ENCODE measurements at places on chromosomes 7 and 10.
A peak's percentile ranks its signal among the peaks of the same experiment; 100 is the strongest.

GRCh38 chr10:76547352-76547972 is 1090.1 kb downstream of the KCNMA1 start:
- peak; percentile 1 for DNase-seq

DNA sequence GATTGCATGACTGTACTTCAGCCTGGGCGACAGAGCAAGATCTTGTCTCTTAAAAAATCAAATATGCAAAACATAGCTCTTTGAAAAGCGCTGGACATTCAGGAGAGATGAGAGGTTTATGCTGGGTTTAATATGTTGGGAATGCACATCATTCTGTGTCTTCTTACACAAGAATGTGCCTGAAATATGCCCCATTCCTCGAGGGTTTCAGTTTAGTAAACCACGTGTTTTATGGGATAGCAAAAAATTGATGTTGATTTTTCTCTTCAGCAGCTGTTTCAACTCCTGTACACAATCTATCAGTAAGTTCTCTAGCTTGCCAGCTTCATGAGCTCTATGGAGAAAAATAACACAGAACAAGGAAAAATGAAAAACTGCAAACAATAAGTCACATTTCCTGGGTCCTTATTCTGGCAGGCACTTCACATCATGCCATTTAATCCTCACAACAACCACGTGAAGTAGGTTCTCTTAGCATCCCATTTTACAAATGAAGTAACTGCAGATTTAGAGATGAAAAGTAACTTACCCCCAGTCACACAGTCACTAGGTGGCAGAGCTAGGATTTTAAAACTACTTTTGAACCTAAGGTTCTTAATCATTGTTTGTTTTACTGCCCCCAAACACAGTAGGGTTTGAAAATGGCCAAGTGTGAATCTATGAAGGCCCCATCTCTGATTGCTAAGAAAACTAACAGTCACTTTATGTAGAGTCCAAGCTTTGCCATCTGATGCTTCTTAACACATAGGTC is 423.6 kb downstream of the PHTF2 start:
- no peak for DNase-seq

DNA sequence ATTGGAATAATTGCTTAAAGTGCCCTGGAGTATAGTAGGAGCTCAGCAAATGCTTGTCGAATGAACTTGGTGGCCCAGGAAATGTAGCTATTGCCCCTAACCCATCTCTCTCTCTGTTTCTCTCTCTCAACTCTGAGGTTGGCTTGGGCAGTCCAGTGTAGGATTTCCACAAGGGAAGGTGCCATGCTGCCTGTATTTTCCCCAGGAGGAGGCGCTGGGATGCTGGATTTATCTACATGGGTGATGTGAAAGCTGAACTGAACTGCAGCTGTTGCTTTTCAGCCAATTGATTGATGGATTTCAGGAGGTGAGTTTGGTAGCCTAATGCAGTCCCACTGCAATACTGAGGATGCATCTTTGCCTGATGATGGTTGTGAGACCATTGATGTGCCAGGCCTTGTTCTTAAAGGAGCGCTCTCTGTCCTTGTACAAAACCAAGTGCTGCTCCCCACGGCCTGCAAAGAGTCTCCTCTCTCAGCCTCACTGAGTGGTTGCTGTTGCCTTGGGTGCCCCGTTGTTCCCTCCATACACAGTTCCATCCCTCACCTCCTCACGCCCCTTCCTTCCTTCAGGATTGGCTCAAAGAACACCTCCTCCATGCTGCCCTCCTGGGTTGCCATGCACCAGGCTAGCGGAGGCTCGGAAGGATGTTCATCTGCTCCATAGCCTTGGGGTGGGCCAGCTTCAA is 200.6 kb downstream of the GLRX3 start:
- DNase-seq = no peak

DNA sequence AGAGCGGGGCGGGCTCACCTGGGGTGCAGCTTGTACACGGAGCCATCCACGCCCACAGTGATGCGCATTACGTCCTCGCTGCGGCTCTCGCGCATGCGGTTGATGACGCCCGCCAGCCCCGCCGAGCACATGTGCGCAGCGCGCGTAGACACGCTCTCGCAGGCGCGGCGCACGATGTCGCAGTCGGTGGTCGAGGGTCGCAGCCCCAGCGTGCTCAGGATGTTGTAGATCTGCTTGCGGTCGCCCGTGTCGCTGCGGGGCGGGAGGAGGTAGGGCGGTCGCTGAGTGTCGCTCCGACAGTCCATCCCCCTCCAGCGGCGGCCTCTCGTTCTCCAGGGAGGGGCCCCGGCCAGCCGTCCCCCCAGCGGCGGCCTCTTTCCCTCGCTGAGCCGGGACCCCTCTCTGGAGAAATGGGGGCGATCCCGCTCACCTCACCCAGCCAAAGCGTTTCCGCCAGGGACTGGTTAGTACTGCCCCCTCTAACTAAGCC is 4.4 kb upstream of the MYL7 start:
- peak; percentile 46 for DNase-seq

GRCh38 chr10:52464368-52465124 is 150.5 kb downstream of the DKK1 start:
- DNase-seq = no peak

GRCh38 chr7:12358694-12359093 is 45.0 kb downstream of the VWDE start:
- no peak for DNase-seq

DNA sequence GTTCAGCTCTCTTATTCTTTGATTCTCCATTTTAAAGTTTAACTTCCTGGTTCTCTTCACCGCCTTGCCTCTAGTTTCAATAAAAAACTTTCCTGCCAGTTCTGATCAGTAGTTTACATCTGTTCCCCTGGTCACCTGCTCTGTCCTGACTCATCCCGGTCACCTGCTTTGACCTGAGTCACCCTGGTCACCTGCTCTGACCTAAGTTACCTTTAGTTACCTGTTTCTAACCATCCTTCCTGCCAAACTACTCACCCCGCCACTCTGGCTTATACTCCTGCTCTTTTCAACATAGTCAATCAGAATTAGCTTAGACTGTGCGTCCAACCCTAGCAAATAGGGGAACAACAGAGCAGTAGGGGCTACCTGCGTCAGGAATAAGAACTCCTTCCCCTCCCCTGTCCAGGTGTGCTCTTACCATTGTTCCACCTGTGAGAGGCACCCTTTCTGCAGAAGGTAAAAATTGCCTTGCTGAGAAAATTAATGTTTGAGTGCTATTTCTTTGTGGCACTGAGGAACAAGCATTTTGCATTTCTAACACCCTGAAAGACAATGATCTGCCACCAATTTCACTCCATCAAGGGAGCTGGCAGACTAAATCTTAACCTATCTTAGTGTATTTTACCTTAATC is 263.6 kb downstream of the DOCK4 start:
- DNase-seq = no peak

GRCh38 chr10:987620-987869 is 689 bp upstream of the GTPBP4 start:
- no peak for DNase-seq

- DNase-seq = no peak
Measured at GRCh38 chr7:8119262-8119661, 142.7 kb downstream of the ICA1 start.

DNA sequence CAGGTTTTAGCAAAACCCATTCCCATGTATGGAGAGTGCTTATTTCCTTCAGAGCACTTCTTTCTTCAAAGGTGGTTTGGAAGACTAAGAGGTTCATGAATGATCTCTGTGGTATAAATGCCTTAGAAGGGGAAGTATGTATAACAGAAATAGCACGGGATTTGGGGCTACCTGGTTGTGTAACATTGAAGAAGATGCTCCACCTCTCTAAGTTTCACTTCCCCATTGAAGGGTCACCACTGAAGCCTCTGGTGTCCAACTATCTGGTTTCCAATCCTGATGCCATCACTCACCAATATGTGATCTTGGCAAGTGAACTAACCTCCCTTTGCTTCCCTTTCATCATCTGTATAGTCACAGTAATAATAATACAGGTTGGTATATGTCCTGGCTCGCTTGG is 37.2 kb downstream of the CYCS start:
- DNase-seq = no peak

- DNase-seq = no peak
Measured at GRCh38 chr7:151257990-151258389, 9.5 kb upstream of the SMARCD3 start.

- no peak for DNase-seq
Measured at GRCh38 chr10:106559442-106559841, 605.1 kb downstream of the SORCS1 start.

GRCh38 chr10:14185316-14186045 is 145.2 kb downstream of the FRMD4A start:
- no peak for DNase-seq

DNA sequence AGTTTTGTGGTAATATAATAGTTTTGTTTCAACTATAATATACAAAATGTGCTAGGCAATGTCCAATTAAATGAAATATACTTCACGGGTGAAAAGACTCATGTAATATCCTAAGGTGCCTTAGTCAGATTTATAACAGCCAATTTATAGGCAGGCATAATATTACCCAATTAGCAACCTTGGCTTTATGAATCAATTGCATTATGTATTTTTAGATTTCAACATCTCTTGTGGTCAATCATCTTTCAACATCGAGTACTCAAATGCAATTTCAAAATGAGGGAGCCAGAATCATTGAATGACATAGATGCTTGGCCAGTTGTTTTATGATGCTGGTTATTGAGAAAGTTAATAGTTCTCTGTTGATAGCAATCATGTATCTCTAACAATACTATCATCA is 110.3 kb upstream of the SP8 start:
- no peak for DNase-seq

DNA sequence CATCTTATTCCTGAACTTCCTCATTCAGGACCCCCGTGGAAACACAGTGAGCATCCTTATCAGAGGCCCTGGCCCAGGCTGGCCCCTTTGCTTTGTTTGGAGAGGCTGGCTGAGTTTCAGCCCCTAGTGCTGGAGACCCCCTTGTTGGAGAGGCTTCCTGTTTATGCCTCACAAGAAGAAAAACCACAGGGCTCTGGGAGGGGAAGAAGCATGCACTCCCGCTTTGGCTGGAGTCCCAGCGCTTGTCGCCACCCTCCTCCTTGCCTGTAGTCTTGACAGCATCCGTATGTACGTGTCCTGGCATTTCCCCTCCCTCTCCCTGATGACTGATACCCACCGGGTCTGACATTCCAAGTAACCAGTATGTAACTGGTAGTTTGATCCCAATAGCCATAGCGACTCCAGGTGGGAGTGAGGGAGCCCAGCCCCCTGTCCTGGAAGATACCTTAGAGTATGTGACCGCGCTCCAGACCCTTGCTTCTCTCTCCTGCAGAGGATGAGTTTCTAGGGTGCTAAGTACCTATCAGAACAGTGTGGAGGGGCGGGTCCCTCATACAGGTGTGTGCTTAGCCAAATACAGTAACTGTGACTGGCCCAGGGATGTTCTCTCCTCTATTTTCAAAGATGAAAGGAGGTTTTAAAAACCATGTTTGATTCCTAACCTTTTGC is 6.9 kb upstream of the ATP6V0E2 start:
- DNase-seq = no peak

DNA sequence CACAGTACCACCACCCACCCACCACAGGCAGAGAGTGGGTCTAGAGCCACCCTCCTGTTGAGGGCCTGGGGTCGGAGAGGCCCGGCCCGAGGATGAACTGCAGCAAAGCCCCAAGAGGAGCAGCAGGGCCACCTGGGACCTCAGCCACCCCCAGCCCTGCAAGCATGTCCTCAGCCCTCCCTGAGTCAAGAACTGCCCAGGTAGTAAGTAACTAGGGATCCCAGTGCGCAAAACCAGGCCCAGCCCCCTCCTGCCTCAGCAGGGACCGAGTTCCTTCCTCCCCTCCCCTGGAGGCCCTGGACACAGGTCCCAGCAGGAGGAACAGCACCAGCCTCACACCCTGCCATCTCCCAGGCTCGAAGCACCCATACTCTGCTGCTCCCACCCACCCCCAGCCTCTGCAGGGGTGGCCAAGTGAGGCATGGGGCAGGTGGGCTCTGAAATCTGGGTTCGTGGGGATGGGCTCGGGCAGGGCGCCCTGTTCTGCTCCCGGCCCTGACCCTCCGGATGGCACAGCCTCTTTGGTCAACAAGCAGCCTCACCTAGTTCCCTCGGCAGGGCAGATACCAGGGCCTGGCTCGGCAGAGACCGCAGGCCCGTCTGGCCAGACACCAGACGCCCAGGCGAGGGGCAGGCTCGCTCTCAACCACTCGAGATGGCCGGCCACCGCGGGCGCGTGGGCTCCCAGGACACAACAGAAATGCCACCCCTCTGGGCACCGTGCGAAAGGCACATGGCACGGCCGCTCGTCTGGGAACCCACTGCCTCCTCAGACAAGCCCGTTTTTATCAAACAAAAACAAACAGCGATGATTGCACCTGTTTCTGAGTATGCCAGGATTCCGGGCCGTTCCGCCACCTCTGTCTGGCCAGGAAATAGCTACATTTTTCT is 15.2 kb downstream of the PDGFA start:
- DNase-seq = no peak

DNA sequence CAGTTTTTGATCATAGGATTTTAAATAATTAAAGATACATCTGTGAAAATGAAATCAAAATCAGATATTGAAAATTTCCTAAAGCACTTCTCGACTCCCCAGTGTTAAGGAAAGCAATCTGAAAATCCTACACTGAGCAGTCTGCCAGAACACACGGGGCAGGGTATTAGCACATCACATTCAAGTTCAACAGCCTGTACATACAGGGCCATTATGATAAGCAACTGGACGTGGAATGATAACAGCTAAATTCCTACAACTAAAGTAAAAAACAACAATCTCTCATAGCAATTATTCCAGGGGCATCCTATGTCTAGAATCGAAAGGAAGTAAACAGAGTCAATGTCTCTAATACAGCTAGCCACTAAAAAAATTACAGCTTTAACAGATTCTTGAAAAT is 31.7 kb downstream of the TRDMT1 start:
- no peak for DNase-seq

- no peak for DNase-seq
Measured at GRCh38 chr7:121138262-121138933, 149.9 kb downstream of the CPED1 start.

DNA sequence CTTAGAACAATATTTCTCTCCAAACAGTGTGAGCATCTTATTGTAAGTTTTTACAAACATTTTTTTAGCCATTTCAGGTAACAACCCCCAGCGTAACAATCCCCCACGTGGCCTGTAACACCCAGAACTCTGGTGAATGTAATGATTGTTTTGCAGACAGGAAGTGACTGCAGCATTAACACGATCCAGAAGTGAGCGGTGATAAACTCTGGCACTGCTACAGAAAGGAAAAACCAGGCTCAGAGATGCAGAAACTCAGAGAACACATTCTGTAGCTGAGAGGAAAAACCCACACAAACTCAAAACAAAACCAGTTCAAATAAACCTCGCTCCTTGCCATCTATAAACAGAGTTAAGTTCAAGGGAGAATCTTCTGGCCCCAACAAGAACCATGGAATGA is 285.7 kb downstream of the FGFR2 start:
- no peak for DNase-seq

DNA sequence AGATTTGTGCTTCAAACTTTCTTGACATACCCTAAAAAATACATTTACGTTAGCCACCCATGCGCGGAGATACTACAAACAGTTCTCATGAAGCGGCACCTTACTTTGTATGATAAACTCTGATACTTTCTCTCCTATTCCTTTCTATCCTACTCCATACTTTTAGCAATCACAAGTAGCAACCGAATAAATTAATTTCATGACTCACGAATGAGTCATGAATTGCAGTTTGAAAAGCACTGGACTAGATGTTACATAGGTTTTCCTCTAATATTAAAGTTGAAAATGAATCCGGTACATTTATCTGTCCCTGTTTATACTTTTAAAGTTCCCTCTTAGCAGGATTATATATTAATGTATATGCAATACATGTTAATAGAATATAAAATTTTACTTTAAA is 67.6 kb downstream of the CUBN start:
- no peak for DNase-seq

- no peak for DNase-seq
Measured at GRCh38 chr10:59064080-59064692, 112.3 kb upstream of the PHYHIPL start.

Measured in stimulated activated CD8-positive, alpha-beta memory T cell treated with anti-CD3 and anti-CD28 coated beads, Interleukin-7, amount 100 ng/mL, for 4 hours (primary cell).